ENCODE measurements at places on chromosomes 2 and 18. TPM values are rescaled to one million over a fixed set of nuclear protein-coding genes. Genes with fewer than 3 reads are reported as not detected.

DNA sequence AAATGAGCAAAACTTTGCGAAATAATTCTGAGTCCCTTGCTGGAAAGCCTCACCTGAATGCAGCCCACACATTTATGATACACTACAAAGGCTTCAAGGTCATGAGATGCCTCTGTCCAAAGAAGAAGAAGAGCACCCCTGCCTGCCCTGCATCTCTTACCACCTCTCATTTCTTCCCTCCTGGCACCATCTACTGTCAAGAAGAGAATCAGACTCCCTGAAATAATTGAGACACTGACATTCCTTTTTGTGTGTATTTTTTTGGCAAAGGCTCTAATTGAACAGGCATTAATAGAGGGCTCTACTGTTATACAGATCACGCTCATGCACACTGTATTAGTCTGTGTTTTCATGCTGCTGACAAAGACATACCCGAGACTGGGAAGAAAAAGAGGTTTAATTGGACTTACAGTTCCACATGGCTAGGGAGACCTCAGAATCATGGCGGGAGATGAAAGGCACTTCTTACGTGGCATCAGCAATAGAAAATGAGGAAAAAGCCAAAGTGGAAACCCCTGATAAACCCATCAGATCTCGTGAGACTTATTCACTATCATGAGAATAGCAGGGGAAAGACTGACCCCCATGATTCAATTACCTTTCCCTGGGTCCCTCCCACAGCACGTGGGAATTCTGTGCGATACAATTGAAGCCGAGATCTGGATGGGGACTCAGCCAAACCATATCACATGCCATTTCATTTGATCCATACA is 176.3 kb downstream of the ALPK2 start:
- no peak for DNase-seq

TMEM178A gene
- 7.5 TPM for total RNA-seq

TCF23 gene
- total RNA-seq = not detected

DNA sequence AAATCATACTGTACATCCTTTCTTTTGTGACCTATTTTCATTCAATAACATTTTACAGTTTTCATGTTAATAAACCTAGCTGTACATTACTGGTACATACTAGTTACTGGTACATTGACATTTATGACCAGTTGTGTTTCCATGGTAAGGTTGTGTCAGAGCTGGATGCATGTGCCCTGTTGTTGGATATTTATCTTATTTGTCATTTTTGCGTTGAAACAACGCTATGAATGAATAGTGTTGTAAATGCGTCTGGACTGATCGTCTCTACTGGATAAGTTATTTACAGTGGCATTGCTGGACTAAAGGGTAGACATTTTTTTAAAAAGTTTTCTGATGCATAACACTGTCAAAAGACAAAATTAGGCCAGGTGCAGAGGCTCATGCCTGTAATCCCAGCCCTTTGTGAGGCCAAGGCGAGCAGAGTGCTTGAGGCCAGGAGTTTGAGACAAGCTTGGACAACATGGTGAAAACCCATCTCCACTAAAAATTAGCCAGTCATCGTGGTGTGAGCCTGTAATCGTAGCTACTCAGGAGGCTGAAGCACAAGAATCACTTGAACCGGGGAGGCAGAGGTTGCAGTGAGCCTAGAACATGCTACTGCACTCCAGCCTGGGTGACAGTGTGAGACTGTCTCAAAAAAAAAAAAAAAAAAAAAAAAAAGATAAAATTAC is 40.2 kb downstream of the MCFD2 start:
- DNase-seq = no peak

- DNase-seq = no peak
Measured at GRCh38 chr18:79302120-79302519, 93.6 kb upstream of the NFATC1 start.

Measured in H9 (cell line).